ENCODE measurements at places on chromosomes 5 and 9.

- DNase-seq: no peak
Measured at GRCh38 chr9:38029915-38030638, 39.0 kb downstream of the SHB start.

DNA sequence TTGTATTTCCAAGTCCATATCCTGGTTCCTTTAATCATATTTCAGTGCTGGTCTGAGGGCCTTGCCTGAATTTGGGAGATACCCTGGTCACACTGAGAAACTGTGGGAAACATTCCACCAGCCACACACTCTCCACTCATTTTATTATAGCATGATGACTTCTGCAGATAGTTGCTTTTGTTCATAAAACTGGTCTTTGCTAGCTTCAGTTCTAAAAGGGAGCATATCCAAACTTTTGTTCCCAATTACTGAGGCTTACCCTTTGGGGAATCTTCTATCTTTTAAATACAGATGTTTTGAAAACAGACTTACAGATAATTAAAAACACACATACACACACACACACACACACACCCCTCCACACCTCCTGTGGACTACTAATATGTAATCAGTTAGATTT is 21.0 kb downstream of the DMGDH start:
- DNase-seq: no peak

GRCh38 chr5:160660132-160660531 is 191.9 kb downstream of the ATP10B start:
- DNase-seq: no peak

- no peak for DNase-seq
Measured at GRCh38 chr9:112411626-112412027, 31.7 kb downstream of the HSDL2 start.

- DNase-seq: peak; percentile 84
Measured at GRCh38 chr9:101458963-101459631, 23.5 kb upstream of the ALDOB start.

- no peak for DNase-seq
Measured at GRCh38 chr9:124214116-124214515, 43.6 kb upstream of the NEK6 start.

DNA sequence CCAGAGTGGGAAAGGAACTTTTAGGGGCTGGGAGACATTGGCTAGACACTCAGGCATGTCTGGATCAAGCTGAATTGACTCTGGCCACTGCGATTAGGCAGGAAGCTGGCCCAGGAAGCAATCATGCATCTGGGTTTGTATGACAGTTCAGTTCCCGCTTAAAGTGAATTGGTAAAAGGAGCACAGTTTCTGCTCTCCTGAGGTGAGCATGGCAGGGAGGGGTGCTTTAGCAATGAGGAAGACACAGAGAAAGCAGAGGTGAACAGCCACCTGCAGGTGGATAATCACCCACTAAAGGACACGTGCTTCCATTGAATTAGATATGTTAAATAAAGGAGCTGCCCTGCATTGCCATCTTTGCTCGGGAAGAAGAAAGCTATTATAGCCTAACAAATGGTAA is 248.1 kb upstream of the MAP3K1 start:
- no peak for DNase-seq

- peak; percentile 58 for DNase-seq
Measured at GRCh38 chr5:126508962-126509279, 85.7 kb downstream of the GRAMD2B start.

Data from MCF 10A (cell line).